ENCODE measurements at places on chromosomes 7 and 10. TPM values are rescaled to one million over a fixed set of nuclear protein-coding genes. Genes with fewer than 3 reads are reported as not detected.

Gene NOS3
- 2.5 TPM for total RNA-seq

Gene ZNF488
- total RNA-seq, result 2.1 TPM

Gene METTL27
- total RNA-seq, result 0.35 TPM

Gene DOCK1
- 34.3 TPM for total RNA-seq

Gene OSBPL3
- total RNA-seq, result 11.6 TPM

Gene TAF3
- total RNA-seq, result 1.2 TPM

Gene VSTM4
- total RNA-seq, result not detected

Gene NCF1
- not detected for total RNA-seq

Gene SYT15
- total RNA-seq, result not detected

Gene ASB15
- total RNA-seq, result not detected

Gene PARG
- total RNA-seq, result 85.4 TPM

Gene HMX2
- total RNA-seq, result not detected

Gene OTUD1
- 6.0 TPM for total RNA-seq

Gene OR2A12
- total RNA-seq, result not detected

Gene LRRC72
- not detected for total RNA-seq

Gene DDC
- not detected for total RNA-seq

Gene CH25H
- total RNA-seq, result not detected

Gene SKIDA1
- total RNA-seq, result 0.17 TPM

Gene CCDC126
- total RNA-seq, result 3.2 TPM

Gene PLEKHS1
- not detected for total RNA-seq

Gene OR6B1
- not detected for total RNA-seq

Gene GJD4
- 0.33 TPM for total RNA-seq

Gene PPIF
- 381 TPM for total RNA-seq

Gene NME8
- total RNA-seq, result not detected

Gene DENND2A
- total RNA-seq, result 8.9 TPM

Gene SLC29A3
- 3.9 TPM for total RNA-seq

Gene SEC61G
- 177 TPM for total RNA-seq

Gene ZNF487
- total RNA-seq, result 9.4 TPM

Gene AKR1C8
- not detected for total RNA-seq

Gene ARHGAP21
- total RNA-seq, result 52.6 TPM

Gene GTPBP10
- total RNA-seq, result 23.5 TPM

Gene HOXA11
- total RNA-seq, result 26.6 TPM

Gene ZNF3
- 16.5 TPM for total RNA-seq

Gene HOXA9
- total RNA-seq, result 69.0 TPM

Gene MRPL32
- total RNA-seq, result 104 TPM

Gene DPP6
- total RNA-seq, result not detected

Gene SYT15B
- total RNA-seq, result 0.06 TPM

Gene ADARB2
- total RNA-seq, result not detected

Gene WDR86
- not detected for total RNA-seq

Gene CALHM1
- total RNA-seq, result not detected

Measured in PC-3 (cell line).